Activated CD8-positive, alpha-beta memory T cell treated with anti-CD3 and anti-CD28 coated beads, Interleukin-2, amount 10 ng/mL, durations not matched to agents 7 days and 5 days (primary cell): ENCODE measurements at places on chromosomes 5 and 9.

GRCh38 chr5:116637149-116637740 lies 62.6 kb upstream of the SEMA6A start:
- DNase-seq, result no peak
- H3K4me1 ChIP-seq, result no peaks in the 10 kb centered on the region
- no peaks in the 10 kb centered on the region for H3K36me3 ChIP-seq
- H3K27me3 ChIP-seq, result no peaks in the 10 kb centered on the region

- peaks cover 23% of the 10 kb centered on the region for H3K27me3 ChIP-seq
- DNase-seq, result no peak
- H3K4me1 ChIP-seq, result peaks cover 3% of the 10 kb centered on the region
- no peak overlapping the region for H3K4me3 ChIP-seq
- H3K36me3 ChIP-seq, result no peaks in the 10 kb centered on the region
Observed at GRCh38 chr5:140926443-140927227, 536 bp downstream of the PCDHAC1 start.

DNA sequence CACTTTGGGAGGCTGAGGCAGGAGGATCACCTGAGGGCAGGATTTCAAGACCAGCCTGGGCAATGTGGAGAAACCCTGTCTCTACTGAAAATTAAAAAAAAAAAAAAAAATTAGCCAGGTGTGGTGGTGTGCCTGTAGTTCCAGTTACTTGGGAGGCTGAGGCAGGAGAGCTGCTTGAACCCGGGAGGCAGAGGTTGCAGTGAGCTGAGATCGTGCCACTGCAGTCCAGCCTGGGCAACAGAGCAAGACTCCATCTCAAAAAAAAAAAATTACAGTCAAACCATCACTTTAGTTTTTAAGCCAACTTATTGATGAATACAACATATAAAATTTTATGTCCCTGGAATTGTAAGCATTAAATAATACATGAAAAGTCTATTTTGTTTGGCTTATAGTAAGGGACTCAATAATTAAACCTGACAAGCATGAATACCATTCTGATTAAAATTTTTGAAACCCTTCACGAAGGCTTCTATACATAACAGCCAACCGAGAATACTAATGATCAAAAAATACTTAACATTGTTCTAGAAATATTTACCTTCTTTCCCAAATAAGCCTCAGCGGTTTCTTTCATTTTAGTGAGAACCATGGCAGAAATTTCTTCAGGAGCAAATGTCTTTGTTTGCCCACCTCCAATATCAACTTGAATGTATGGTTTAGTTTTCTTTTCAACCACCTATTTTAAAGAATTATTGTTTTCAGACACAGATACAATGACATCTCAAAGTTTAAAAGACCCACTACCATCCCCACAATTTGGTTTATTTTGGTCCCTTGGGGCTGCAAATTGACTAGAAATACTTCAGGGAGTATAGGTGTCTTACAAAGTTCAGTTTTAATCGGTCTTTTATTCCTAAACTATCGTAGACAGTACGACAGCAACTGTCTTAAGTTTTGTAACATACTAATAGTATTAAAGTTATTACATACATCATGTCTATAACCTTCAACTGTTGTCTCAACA lies 1.2 kb downstream of the HSPA5 start:
- no peaks in the 10 kb centered on the region for H3K27me3 ChIP-seq
- H3K4me3 ChIP-seq, result peak overlapping the region; percentile 94
- peak overlapping the region; percentile 99 for H3K27ac ChIP-seq
- H3K36me3 ChIP-seq, result peaks cover 56% of the 10 kb centered on the region
- H3K4me1 ChIP-seq, result peaks cover 51% of the 10 kb centered on the region

- no peaks in the 10 kb centered on the region for H3K36me3 ChIP-seq
- H3K4me1 ChIP-seq, result peaks cover 6% of the 10 kb centered on the region
- peaks cover 60% of the 10 kb centered on the region for H3K27me3 ChIP-seq
- H3K27ac ChIP-seq, result no peak overlapping the region
- H3K4me3 ChIP-seq, result no peak overlapping the region
Observed at GRCh38 chr5:149268928-149269557, 2.6 kb upstream of the AFAP1L1 start.

- H3K36me3 ChIP-seq, result no peaks in the 10 kb centered on the region
- peaks cover 27% of the 10 kb centered on the region for H3K4me1 ChIP-seq
- H3K27me3 ChIP-seq, result no peaks in the 10 kb centered on the region
- DNase-seq, result peak; percentile 60
Observed at GRCh38 chr5:142866563-142867275, 96.5 kb downstream of the ARHGAP26 start.

GRCh38 chr9:14231196-14231990 lies 82.5 kb downstream of the NFIB start:
- H3K27ac ChIP-seq, result no peak overlapping the region
- no peak overlapping the region for H3K4me3 ChIP-seq
- H3K27me3 ChIP-seq, result peaks cover 3% of the 10 kb centered on the region
- no peak for DNase-seq
- no peaks in the 10 kb centered on the region for H3K4me1 ChIP-seq

DNA sequence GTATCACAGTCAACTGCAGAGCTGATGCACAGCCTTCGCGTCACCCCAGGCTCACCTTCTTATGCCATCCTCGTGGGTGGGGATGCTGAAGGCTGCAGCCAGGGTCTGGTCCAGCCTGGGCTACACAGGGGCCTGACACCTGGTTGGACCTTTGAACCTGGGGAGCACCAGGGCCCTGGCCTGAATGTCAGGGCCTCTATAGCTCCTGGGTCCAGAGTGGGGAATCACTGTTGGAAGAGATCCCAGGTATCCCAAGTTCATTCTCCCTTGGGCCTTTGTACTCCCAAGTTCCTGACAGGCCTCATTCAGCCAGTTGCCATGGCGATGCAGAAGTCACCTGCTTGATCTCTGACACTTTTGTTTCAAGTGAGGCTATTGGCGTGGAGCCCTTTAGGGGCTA lies 43.8 kb downstream of the ZNF618 start:
- DNase-seq, result no peak
- no peak overlapping the region for H3K4me3 ChIP-seq
- no peak overlapping the region for H3K27ac ChIP-seq
- H3K36me3 ChIP-seq, result no peaks in the 10 kb centered on the region
- peaks cover 17% of the 10 kb centered on the region for H3K27me3 ChIP-seq
- peaks cover 3% of the 10 kb centered on the region for H3K4me1 ChIP-seq

DNA sequence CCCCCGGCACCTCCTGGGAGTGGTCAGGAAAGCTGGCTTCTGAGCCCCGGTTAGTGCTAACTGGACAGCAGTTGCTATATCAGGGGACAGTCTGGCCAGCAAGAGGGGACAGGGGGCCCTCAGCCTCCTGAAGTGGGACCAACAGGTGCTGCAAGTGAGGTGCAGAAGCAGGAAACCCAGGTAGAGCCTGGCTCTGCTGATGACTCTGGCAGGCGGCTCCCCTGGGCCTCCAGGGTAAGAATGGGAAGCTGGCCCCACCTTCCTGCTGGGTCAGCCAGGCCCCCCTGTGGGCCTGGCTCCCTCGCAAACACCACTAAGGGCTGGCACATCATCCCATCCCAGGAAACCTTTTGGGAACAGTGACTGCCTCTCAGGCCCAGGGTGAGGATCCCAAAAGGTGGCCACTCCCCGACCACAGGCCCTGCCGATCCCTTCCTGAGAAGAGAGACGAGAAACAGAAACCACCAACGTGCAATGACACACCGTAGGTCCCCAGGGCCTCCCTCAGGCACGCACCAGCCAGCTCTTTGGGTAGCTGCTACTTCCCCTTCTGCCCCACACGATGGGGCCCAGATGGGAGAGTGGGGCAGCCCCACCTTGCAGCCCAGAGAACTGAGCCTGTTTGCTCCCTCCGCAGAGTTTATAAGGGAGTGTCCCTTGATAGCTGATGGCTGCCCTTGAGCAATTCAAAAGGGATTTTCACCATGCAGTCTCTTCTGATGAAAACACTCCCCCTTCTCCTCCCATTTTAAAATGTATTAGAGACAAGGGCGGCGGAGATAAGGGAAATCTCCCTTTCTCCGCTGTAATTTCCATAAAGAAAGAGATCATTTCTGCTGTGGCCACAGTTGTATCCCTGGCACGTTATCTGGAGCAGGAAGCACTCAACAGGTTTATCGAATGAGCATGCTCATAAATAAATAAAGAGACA lies 76.8 kb downstream of the STK10 start:
- peaks cover 67% of the 10 kb centered on the region for H3K36me3 ChIP-seq
- peaks cover 83% of the 10 kb centered on the region for H3K4me1 ChIP-seq
- peak; percentile 93 for DNase-seq
- H3K4me3 ChIP-seq, result peak overlapping the region; percentile 76
- H3K27me3 ChIP-seq, result no peaks in the 10 kb centered on the region

GRCh38 chr9:126508171-126508591 lies 105.5 kb upstream of the LMX1B start:
- H3K4me1 ChIP-seq, result no peaks in the 10 kb centered on the region
- peaks cover 16% of the 10 kb centered on the region for H3K27me3 ChIP-seq
- H3K27ac ChIP-seq, result no peak overlapping the region
- DNase-seq, result no peak
- H3K36me3 ChIP-seq, result no peaks in the 10 kb centered on the region
- no peak overlapping the region for H3K4me3 ChIP-seq

DNA sequence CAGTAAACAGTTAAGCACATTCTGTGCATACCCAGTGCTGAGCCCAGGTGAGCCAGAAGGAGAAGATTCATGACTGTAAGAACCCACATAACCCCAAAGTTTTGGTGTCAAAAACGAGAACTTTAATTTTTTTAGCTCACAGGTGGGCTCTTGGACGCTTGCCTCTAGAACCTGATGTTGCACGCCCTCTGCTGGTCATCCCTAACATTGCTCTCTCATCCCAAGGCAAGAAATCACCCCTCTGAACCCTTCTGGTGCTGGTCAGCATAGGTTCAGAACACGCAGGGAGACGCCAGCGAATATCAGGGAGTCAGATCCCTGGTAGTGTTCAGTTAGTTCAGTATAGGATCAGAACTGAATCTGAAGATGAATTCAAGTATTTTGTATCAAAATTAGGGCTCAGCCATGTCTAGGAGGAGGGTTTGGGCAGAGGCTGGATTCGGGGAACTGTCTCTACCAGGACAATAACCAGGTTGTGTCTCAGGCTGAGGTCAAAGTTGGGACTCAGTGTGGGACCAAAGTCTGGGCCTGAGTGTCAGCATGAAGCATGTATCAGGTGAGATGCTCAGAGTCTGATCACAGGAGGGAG lies 4.1 kb upstream of the DNAJB5 start:
- no peaks in the 10 kb centered on the region for H3K27me3 ChIP-seq
- peak; percentile 76 for DNase-seq
- no peaks in the 10 kb centered on the region for H3K36me3 ChIP-seq

- no peak for DNase-seq
- H3K4me3 ChIP-seq, result no peak overlapping the region
- H3K27me3 ChIP-seq, result no peaks in the 10 kb centered on the region
Observed at GRCh38 chr9:107874591-107875369, 385.2 kb upstream of the KLF4 start.

- peaks cover 4% of the 10 kb centered on the region for H3K27me3 ChIP-seq
- no peak for DNase-seq
- H3K27ac ChIP-seq, result no peak overlapping the region
- peaks cover 28% of the 10 kb centered on the region for H3K36me3 ChIP-seq
- peaks cover 3% of the 10 kb centered on the region for H3K4me1 ChIP-seq
- no peak overlapping the region for H3K4me3 ChIP-seq
Observed at GRCh38 chr9:97293818-97294217, 13.6 kb upstream of the CCDC180 start.

DNA sequence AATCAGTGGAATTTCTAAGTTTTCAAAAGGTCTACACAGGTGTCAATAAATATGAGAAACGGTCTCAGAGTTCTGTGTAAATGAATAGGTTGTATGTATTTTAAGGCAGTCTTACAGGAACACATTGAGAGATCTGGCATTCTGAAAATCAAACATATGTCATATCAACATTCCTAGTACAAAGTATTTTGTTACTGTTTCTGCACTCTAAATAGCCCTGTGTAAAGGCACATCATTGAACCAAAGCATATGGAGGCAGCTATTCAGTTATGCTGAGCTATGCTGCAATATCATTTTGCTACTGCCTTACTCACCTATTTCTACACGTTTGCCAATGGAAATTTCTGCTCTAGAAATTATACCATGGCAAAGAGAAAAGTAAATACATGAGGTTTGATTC lies 379.1 kb downstream of the KIAA0825 start:
- no peak overlapping the region for H3K27ac ChIP-seq
- peaks cover 4% of the 10 kb centered on the region for H3K36me3 ChIP-seq
- H3K4me3 ChIP-seq, result no peak overlapping the region
- H3K4me1 ChIP-seq, result no peaks in the 10 kb centered on the region
- DNase-seq, result no peak

- no peak overlapping the region for H3K27ac ChIP-seq
- peaks cover 6% of the 10 kb centered on the region for H3K27me3 ChIP-seq
- no peaks in the 10 kb centered on the region for H3K4me1 ChIP-seq
- no peak overlapping the region for H3K4me3 ChIP-seq
Observed at GRCh38 chr5:10853154-10853553, 92.1 kb upstream of the DAP start.

- H3K4me3 ChIP-seq, result no peak overlapping the region
- no peak for DNase-seq
Observed at GRCh38 chr5:90440644-90441043, 31.1 kb upstream of the CETN3 start.

DNA sequence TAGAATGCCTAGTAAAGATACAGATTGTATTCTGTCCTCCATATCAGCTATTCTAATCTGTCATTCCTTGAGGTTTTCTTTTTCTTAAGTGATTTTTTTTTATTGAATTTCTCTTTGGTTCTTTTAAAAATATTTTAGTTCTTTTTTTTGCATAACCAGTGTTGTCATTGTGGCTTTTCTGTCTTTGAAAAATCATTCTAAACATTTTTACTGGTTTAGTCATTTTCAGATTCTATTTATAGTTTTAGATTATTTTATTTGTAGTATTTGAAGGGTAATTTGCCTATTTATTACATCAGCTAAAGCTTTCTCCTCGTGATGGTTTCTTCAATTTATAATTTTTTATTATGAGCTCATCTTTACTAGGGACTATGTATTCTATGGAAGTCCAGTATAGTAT lies 78.1 kb downstream of the NDUFAF2 start:
- no peak overlapping the region for H3K4me3 ChIP-seq
- H3K27me3 ChIP-seq, result no peaks in the 10 kb centered on the region
- no peak overlapping the region for H3K27ac ChIP-seq
- no peak for DNase-seq
- H3K36me3 ChIP-seq, result peaks cover 2% of the 10 kb centered on the region

GRCh38 chr9:114416906-114417305 lies 29.1 kb upstream of the AKNA start:
- no peaks in the 10 kb centered on the region for H3K36me3 ChIP-seq
- no peak for DNase-seq
- no peak overlapping the region for H3K27ac ChIP-seq
- H3K4me1 ChIP-seq, result peaks cover 24% of the 10 kb centered on the region
- H3K27me3 ChIP-seq, result no peaks in the 10 kb centered on the region
- no peak overlapping the region for H3K4me3 ChIP-seq

DNA sequence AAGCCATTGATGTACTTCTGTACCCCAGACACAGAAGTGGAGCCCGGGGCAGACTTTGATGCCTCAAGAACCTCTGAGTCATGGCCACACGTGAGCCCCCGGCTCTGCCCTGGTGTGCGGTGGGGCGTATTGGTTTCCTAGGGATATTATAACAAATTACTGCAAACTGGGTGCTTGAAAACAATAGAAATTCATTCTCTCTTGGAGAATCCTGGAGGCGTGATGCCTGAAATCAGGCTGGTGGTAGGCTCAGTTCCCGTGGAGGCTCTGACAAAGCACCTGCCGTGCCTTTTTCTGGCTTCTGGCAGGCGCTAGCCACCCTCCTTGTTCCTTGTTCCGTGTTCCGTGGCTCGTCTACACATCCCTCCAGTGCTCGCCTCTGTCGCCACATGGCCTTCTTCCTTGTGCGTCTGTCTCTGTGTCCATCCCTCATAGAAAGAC lies 24.2 kb downstream of the NEK6 start:
- H3K27ac ChIP-seq, result no peak overlapping the region
- no peak overlapping the region for H3K4me3 ChIP-seq
- H3K27me3 ChIP-seq, result no peaks in the 10 kb centered on the region
- no peaks in the 10 kb centered on the region for H3K36me3 ChIP-seq
- peaks cover 18% of the 10 kb centered on the region for H3K4me1 ChIP-seq
